Stimulated activated CD4-positive, alpha-beta T cell treated with anti-CD3 and anti-CD28 coated beads, TNF-alpha, amount 100 ng/mL, for 1 hour (primary cell): ENCODE measurements at places on chromosomes 12 and 14.
A peak's percentile ranks its signal among the peaks of the same experiment; 100 is the strongest.

DNA sequence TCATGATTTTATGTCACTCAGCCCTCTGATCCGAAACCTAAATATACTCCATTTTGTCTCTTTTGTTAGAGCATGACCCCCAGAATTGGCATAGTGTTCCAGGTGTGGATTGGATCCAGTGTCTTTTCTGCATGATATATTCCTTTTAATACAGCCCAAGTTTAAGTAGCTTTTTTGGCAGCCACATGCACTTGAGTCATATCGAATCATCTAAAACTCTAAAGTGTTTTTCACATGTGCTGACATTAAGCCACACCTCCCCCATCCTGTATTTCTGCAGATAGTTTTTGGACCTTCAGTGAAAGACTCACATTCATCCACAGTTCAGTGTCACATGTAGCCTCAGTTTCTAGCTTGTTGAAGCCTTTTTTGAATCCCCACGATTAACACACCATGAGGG, 30.6 kb downstream of the BORCS5 start:
- DNase-seq = no peak

- no peak for DNase-seq
Observed at GRCh38 chr12:108667349-108667748, 33.7 kb upstream of the SELPLG start.

- no peak for DNase-seq
Observed at GRCh38 chr14:77973246-77973645, 173.3 kb downstream of the ADCK1 start.

- DNase-seq = no peak
Observed at GRCh38 chr14:71586131-71586897, 345.9 kb upstream of the RGS6 start.

DNA sequence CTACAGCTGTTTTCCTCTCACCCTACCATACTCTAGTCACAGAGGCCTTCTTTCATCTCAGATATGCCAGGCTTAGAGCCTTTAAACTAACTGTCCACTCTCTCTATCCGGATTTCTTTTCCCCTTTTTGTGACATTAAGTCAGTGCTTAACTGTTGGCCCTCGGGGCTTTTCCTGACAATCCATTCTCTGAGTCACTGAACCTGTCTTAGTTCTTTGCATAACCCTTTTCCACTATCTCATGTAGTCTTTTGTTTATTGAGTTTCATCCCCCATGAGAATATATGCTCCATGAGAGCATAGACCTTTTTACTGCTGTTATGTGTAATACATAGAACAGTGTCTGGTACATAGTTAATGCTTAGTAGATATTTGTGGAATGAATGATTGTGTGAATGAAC, 68.7 kb downstream of the PLEKHA5 start:
- no peak for DNase-seq

DNA sequence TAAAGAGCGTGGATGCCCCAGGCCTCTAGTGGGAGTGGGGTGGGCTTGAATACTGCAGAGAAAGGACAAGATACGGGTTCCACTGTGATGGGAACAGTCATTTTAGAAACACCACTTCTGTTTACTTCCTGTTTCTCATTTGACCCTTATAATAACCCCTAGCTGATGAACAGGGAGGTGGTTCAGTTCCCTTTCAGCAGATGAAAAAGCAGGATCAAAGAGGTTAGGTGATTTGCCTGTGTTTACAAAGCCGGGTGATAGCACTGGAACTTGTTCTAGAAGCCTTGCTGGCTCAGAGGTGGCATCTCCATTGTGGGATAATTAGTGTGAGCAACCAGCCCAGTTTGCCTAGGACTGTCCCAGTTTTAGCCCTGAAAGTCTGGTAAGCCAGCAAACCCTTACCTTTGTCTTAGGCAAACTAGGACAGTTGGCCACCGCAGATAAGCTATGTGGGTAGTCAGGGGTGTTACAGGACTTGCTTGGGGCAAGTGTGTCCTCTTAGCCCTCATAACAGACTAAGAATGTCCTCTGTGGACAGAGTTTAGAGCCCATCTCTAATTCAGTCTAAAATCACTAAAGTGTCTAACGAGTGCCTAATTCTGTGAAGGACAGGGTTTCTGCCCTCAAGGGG, 7.5 kb upstream of the LRP1-AS start:
- DNase-seq = no peak

- DNase-seq = no peak
Observed at GRCh38 chr14:60348211-60348610, 99.2 kb downstream of the PPM1A start.

DNA sequence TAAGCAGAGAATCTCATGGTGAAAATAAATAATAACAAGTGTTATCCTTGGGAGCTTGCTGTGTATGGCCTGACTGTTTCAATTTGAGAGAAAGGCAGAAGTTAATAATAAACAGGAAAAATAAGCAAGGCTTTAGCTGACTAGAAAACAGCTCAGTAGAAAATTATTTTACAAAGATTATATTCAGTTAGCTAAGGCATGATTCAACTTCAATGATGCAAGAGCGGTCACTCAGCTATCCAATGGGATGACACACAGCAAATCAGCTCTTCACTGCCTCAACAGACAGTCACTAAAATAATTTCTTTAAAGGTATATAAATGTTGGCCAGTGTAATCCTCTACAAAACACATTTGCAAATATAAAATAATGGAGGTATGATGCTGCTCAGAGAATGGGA, 18.6 kb downstream of the GSTZ1 start:
- DNase-seq = no peak

DNA sequence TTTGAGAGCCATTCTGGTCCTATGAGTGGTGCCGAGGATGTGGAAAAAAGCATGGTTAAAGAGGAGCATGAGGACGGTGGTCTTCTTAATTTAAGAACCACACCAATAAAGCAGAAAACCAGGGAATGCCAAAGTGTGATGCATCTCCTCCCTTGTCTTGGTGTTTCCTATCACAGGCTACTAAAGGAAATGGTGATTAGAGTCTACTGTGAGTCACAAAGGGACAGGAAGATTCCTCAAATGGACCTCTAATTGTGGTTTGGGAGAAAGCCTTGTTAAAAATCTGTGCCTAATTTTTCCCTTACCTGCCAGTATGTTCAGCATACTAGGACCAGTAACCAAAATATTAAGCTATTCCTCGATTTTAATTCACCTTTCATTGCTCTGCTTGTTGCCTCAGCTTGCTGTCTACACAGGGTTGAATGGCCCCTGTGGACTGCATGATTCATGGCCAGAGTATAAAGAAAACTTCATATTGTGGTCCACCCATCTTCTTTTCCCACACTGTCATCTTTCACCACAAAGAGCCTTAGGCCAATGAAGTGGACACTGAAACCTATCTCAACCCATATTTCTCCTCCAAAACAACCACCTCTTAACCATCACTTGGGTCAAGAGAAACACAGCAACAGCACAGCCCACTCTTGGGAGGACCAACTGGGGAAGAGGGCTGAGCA, 38.8 kb downstream of the DIO2 start:
- no peak for DNase-seq

- no peak for DNase-seq
Observed at GRCh38 chr14:104075530-104076151, 9.9 kb upstream of the ASPG start.

GRCh38 chr12:13252616-13253015, 56.1 kb downstream of the EMP1 start:
- DNase-seq = no peak

- DNase-seq = peak; percentile 66
Observed at GRCh38 chr14:105491366-105491973, 424 bp downstream of the TEDC1 start.

GRCh38 chr12:27095346-27095745, 13.0 kb upstream of the C12orf71 start:
- no peak for DNase-seq

DNA sequence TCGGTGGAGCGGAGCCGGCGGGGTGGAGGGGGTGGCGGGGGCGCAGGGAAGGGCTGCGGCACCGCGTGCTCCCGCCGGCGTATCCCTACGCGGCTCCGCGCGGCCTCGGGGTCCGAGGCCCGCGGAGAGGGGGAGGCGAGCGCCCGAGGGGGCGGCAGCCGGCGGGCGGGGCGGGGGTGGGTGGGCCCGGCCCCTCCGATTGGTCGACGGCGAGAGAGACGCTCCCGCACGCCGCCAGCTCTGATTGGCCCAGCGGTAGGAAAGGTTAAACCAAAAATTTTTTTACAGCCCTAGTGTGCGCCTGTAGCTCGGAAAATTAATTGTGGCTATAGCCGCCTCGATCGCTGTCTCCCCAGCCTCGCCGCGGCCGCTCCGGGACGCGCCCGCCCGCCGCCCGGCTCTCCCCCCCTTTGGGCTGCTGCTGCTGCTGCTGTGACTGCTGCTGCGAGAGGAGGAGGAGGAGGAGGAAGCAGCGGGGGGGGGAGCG, at the start of gene FOXG1:
Gene FOXG1 (plus strand): TSS at position 319 of the 487 bp plus-strand sequence. CDS start 493 bp downstream, outside the sequence.
- DNase-seq = no peak

DNA sequence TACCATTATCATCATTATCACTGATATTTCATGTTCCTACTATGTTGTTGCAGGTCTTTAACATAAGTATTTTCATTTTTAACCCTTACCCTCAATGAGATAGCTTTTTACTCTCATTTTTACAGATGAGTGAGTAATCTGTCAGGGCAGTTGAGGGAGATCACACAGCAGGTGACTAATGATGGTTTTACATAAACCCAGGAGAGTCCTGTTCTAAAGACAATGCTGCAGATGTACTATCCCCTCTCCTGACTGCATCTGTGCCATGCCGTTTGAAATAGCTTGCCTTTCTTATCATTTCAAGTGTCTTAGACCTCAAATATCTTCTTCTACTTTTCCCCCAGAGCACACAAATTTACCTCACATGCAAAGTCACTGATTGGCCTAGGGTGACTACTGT, 1552.1 kb upstream of the SEL1L start:
- DNase-seq = no peak

GRCh38 chr14:75979071-75979571, 2.7 kb downstream of the TGFB3 start:
- no peak for DNase-seq

GRCh38 chr12:47725091-47725772, at the start of gene ENDOU:
Gene ENDOU (minus strand): TSS chr12:47725490. CDS start chr12:47725413, 77 bp downstream.
- DNase-seq = no peak
